EL (cell line): ENCODE measurements at places on chromosomes 3 and 15.

DNA sequence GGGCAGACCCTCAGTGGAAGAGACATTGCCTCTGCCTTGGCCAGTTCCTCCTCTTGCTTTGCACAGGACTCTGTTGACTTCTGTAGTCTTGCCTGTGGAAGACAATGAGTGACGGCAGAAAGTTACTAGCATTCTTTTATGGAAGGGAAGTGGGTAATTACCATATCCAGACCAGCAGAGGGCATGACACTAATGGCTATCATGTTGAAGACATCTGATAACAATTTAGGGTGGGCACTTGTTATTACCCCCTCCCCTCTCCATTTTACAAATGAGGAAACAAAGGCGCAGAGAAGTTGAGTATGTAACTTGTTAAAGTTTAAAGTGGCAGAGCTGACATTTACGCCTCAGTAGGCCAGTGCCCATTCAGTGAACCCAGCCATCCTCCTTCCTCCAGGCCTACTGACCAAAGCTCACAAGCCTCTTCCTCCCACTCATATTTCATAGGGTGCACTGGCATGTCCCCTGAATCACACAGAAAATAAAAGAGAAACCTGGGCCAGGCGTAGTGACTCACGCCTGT is 48.2 kb upstream of the FMN1 start:
- peak; percentile 66 for DNase-seq

- DNase-seq = no peak
These were observed 1.7 kb downstream of the SCN11A start for GRCh38 chr3:39050029-39050428.

DNA sequence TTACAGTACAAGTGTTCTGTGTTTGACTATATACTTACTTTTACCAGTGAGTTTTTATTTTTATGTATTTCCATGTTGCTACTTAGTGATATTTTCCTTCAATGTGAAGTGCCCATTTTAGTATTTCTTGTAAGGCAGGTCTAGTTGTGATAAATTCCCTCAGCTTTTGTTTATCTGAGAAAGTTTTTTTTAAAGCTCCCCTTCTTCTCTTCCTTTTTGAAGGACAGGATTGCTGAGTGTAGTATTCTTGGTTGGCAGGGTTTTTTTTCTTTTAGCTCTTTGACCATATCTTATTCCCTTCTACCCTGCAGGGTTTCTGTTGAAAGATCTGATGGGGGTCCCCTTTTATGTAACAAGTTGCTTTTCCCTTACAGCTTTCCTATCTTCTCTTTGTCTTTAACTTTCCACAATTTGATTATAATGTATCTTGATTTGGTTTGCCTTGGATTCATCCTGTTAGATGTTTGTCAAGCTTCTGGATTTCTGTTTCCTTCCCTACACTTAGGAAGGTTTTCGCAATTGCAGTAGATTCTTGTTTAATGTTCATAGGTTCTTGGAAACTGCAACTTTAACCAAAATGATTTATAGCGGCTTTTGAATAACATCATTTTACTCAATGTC is 7.9 kb downstream of the PLAAT1 start:
- DNase-seq = no peak

DNA sequence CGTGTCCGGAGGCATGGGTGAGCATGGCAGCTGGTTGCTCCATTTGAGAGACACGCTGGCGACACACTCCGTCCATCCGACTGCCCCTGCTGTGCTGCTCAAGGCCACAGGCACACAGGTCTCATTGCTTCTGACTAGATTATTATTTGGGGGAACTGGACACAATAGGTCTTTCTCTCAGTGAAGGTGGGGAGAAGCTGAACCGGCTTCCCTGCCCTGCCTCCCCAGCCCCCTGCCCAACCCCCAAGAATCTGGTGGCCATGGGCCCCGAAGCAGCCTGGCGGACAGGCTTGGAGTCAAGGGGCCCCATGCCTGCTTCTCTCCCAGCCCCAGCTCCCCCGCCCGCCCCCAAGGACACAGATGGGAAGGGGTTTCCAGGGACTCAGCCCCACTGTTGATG is 49.5 kb downstream of the PGPEP1L start:
- DNase-seq = no peak

GRCh38 chr3:49238274-49239127 is 38.5 kb downstream of the C3orf62 start:
- no peak for DNase-seq

GRCh38 chr15:72086920-72087648 is 30.9 kb downstream of the MYO9A start:
- DNase-seq = no peak

GRCh38 chr3:21618695-21619094 is 132.3 kb downstream of the ZNF385D start:
- no peak for DNase-seq

GRCh38 chr3:186502138-186502948 is 41.8 kb downstream of the CRYGS start:
- no peak for DNase-seq

- DNase-seq = no peak
These were observed 79.2 kb downstream of the ABI3BP start for GRCh38 chr3:100913870-100914648.
